ENCODE measurements at places on chromosomes 5 and 9.

- no peak for DNase-seq
Observed at GRCh38 chr5:149053072-149053695, 9.7 kb downstream of the SH3TC2 start.

DNA sequence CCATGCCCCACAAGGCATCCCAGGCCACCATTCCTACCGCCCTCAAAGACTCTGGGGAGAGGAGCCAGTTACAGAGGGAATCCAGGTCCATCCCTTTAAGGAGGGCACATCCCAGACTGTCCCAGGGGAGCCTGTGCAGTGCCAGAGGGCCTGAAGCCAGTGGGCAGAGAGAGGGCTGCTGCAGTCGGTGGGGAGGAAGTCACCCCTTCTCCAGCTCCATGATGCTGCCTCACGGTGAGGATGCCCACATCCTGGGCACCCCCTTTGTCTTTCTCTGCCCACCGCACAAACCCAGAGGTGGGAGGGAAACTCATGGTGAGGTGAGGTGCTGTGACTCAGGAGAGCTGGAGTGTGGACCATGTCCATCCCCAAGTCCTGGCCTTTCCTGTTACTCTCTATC lies 26.2 kb upstream of the ANKRD33B start:
- no peak for DNase-seq

DNA sequence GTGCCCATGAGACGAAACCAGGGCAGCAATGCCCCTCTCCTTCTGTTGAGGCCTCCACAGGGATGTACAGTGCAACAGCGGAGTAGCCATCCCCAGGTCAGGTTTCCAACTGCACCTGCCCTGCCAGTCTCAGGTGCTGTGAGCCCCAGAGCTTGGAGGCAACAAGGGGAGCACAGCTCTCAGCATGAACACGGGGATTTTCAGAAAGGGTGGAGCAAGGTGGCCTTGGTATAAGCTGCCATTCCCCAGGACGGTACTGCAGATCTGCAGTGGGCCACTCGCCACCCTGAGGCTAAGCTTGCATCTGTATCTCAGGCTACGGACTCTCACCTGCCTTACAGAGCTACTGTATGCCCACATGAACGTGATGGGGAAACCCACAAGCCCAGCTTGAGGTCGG lies 103.6 kb downstream of the GABBR2 start:
- DNase-seq, result no peak

GRCh38 chr5:169954786-169955185 lies 25.5 kb downstream of the INSYN2B start:
- DNase-seq, result no peak

Data from stimulated activated CD4-positive, alpha-beta T cell treated with anti-CD3 and anti-CD28 coated beads, Interleukin-15, amount 100 ng/mL, for 48 hours (primary cell).